ENCODE measurements at places on chromosomes 2 and 18. TPM values are rescaled to one million over a fixed set of nuclear protein-coding genes. Genes with fewer than 3 reads are reported as not detected.

DNA sequence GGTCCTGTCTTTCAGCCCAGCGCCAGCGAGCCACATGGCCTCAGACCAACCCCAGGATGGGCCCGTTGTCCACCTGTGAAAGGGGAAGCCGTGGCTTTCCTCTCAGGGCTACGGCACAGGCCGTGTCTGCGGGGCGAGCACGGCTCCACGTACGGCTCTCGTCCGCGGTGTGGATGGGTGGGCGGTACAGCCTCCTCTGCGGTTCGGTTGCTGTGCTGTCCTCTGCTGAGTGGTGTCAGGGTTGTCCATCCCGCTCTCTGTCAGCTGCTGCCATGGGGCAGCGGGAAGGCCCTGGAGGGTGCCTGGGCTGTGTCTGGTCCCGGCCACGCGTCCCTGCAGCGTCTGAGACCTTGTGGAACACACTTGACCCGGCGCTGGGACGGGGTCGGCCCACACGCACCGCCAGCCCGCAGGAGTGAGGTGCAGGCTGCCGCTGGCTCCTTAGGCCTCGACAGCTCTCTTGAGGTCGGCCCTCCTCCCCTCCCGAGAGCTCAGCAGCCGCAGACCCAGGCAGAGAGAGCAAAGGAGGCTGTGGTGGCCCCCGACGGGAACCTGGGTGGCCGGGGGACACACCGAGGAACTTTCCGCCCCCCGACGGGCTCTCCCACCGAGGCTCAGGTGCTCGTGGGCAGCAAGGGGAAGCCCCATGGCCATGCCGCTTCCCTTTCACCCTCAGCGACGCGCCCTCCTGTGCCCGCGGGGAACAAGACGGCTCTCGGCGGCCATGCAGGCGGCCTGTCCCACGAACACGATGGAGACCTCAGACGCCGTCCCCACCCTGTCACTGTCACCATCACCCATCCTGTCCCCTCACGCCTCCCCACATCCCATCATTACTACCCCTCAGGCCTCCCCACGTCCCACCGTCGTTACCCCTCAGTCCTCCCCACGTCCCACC lies 128.7 kb downstream of the NFATC1 start:
- DNase-seq: no peak

SLC11A1 gene
- total RNA-seq: 0.09 TPM

DNA sequence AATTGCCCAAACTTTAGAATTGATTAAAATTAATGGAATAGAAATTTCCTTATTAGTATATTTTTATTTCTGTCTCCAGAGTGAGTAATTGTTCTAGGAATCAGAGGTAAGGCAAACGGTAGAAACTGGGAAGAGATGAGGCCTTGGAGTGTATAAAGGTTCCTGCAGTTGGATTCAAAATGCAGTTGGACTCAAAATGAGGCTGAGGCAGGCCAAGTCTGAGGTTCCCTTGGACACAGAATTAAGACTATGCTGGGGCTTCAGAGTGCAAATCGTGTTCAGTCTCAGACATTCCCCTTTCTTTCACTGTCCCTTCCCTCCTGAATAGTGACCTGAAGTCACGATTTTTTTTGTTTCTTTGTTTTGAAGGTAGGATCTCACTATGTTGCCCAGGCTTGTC lies 746.9 kb upstream of the NRXN1 start:
- DNase-seq: no peak

MARCHF7 gene
- total RNA-seq: 69.3 TPM

DNA sequence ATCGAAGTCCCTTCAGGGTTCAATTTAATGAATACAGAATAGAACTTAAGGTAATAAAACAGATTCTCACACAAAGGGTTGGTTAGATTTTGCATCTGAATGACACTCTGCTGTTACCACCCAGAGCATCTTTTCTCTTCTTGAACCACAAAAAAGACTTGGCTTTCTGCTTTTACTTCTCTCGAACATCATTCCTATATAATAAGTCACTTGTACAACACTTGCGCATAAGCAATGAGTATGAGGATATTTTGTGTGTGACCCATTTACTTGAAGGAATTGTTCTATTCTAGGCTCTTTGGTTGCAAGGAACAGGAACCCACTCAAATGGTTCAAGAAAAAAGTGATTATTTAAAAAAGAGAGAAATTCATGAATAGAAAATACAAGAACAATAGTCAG lies 126.2 kb downstream of the NUP35 start:
- DNase-seq: no peak

- DNase-seq: no peak
Observed at GRCh38 chr2:20366672-20367116, 16.1 kb upstream of the PUM2 start.

CYBRD1 gene
- total RNA-seq: 115 TPM

TRMT61B gene
- 12.4 TPM for total RNA-seq

PPP1CB gene
- 209 TPM for total RNA-seq

DNA sequence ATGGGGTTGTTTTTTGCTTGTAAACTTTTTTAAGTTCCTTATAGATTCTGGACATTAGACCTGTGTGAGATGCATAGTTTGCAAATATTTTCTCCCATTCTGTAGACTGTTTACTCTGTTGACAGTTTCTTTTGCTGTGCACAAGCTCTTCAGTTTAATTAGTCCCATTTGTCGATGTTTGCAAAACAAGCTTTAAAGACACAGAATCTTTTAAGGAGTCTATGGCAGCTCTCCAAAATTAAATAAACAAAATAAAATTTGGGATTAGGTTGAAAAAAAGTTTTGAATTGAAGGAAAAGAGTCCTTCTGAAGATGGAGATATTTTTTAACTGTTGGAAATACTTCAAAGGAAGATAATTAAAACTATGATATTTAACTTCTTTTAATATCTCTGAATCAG lies 88.8 kb downstream of the MAP3K20 start:
- DNase-seq: no peak

GRCh38 chr2:229314117-229314516 lies 43.0 kb upstream of the PID1 start:
- no peak for DNase-seq

Measured in HFFc6 (cell line).